ENCODE measurements at places on chromosomes 16 and 17.

DNA sequence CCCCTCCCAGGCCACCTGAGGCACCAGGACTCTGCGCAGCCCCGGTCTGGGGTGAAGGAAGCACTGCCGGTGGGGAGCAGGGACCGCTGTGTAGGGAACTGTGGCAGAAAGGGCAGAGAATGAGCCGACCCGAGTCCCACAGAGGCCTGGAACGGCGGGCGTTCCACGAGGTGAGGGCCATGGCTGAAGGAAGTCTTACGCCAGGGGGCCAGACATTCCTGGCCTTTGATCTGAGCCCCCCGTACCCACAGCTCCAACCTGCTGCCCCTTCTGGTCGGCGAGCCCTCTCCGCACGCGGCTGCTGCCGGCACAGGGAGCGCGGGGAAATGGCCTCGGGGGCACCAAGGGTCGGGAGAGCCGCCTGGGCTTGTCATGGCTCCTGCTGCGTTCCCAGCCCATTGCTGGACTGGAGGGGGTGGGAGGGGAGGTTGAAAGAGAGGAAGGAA, 1.4 kb upstream of the WNT3 start:
- DNase-seq, result no peak

- no peak for DNase-seq
These were observed 20.7 kb upstream of the CDH13 start for GRCh38 chr16:82605863-82606620.

- no peak for DNase-seq
These were observed 57.4 kb upstream of the NKD1 start for GRCh38 chr16:50490828-50491227.

- no peak for DNase-seq
These were observed 5.9 kb upstream of the MYO15A start for GRCh38 chr17:18102640-18103039.

DNA sequence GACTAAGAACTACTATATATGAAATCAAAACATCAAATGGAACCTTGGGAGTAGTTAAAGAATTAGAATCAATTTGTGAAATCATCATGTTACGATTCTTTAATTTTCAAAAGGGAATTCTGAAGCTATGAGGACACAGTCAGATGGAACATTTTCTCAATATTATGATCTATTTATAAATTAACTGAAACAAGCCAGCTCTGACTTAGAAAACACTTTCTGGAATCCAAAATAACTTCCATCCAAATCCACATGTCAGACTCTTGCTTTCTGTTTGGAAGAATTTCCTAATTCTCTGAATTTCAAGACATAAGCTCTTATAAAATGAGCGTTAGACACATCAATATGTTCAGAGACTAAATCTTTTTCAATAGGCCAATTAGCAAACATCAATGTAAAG, 737.7 kb upstream of the SOX9 start:
- DNase-seq, result no peak

GRCh38 chr16:85366031-85366763, 246.9 kb upstream of the GSE1 start:
- no peak for DNase-seq
